ENCODE measurements at places on chromosomes 3 and 15.

GRCh38 chr3:197942956-197943556 lies 6.9 kb upstream of the RPL35A start:
- peak; percentile 59 for DNase-seq

DNA sequence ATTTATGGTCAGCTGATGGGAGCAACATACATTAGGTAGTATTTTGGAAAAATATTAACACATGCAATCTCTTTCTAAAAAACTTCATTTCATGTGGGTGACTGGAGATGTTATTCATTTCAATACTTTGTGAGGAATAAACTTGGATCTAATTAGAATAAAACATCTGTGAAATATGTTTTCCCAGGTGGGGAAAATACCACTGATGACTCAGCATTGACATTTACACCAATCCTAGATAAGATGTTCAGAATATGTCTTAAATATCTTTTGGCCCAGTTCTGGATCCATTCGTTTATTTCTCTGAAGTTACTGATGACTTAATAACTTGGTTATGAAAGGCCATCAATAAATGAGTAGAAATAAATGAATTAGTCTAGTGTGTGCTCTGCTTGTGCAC lies 247.6 kb downstream of the CHST2 start:
- DNase-seq, result no peak

DNA sequence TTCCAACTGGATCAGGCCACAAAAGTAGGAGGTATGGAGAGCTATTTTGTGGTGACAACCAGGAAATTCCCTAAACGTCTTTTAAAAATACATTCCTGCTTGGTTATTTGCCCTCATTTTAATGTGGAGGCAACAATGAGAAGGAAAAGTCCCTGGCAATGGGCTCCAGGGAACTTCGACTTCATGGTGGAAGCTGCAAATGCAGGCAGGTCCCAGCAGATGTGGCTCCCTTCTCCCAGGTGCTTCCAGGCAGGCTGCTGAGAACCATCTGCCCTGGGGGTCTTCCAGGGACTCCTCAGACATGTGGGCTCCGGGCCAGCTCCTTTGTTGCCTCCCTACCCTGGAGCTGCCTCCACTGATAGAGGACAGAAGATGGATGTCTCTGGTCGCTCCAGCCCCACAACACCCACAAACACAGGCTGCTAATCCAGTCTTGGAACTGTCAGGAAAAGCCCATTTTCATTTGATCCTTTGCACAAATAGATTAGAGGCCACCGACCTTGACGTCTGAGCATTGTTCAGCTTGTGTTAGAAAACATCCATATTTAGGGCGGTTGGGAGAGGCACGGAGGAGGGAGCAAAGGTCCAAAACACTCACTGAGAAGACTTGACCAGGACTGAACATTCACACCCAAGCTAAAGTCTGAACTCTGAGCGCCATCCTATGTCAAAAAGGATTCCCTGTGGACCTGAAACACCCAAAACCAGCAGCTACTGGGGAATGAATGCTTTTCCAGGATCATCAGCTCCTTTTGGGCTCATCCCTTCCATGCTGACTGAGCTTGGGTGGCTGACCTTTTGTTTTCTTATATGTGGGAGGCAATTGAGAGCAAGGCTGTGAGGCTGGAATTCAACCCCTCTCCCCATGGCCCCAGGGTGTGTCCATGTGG lies 30.2 kb upstream of the SLCO2A1 start:
- DNase-seq, result no peak

GRCh38 chr15:70165716-70166284 lies 68.1 kb upstream of the TLE3 start:
- DNase-seq, result no peak
